Activated T-cell treated with anti-CD3 and anti-CD28 coated beads, Interleukin-2, amount 50 U/mL, for 72 hours (primary cell): ENCODE measurements at places on chromosomes 1 and 21. TPM values are rescaled to one million over a fixed set of nuclear protein-coding genes. Genes with fewer than 3 reads are reported as not detected.
A peak's percentile ranks its signal among the peaks of the same experiment; 100 is the strongest.

DNA sequence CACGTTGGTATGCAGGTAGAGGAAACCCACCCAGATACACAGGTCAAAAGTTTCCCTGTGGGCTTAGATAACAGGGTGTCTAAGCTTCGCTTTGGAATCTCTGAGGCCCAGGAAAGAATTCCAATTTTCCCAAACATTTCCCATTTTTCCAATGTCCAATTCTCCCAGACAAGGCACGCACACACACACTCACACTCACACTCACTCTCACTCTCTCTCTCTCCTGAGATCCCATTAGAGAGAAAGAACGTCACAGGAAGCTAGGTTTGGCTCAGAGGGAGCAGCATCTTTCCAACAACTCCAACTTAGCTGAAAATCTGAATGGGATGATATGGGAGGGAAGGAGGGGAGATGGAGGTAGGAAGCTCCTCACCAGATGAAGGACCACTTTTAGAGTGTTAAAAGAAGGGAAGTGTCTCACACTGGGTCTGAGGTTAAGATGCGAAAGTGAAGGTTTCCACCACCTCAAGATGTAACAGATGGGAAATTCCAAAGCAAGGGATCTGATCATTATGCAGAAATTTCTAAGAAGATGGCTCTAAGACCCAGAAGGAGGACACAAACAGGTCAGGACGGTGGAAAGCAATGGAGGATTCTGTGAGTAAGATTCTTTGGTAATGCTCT is 63.5 kb downstream of the GNG12 start:
- no peak for DNase-seq
- H3K27ac ChIP-seq, result no peak overlapping the region
- H3K27me3 ChIP-seq, result peaks cover 34% of the 10 kb centered on the region
- no peaks in the 10 kb centered on the region for H3K36me3 ChIP-seq
- peaks cover 26% of the 10 kb centered on the region for H3K4me1 ChIP-seq

Gene S100A9
- not detected for total RNA-seq

Gene ZNF697
- total RNA-seq, result 0.32 TPM

Gene CLEC20A
- not detected for total RNA-seq

DNA sequence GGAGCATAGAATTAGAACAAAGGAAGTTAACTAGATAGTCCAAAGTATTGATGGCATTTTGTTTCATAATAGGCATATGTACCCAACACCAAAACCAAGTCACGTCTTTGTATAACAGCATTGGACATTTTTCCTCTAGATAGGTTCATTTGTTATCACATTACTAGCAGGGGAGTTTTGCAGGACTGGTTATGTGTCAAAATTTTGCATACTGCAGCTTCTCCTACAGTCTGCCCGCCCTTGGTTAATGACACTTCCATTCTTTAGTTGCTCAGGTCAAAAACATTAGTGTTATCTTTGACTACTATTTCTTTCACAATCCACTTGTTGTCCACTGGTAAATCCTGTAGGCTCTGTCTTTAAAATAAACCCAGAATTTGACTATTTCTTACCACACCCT is 8.9 kb downstream of the CAPZA1 start:
- peaks cover 18% of the 10 kb centered on the region for H3K36me3 ChIP-seq
- H3K4me3 ChIP-seq, result no peak overlapping the region
- peaks cover 89% of the 10 kb centered on the region for H3K4me1 ChIP-seq
- no peak for DNase-seq
- no peaks in the 10 kb centered on the region for H3K27me3 ChIP-seq

- peaks cover 11% of the 10 kb centered on the region for H3K36me3 ChIP-seq
- H3K4me1 ChIP-seq, result peaks cover 4% of the 10 kb centered on the region
- no peak for DNase-seq
- no peak overlapping the region for H3K4me3 ChIP-seq
- H3K27me3 ChIP-seq, result no peaks in the 10 kb centered on the region
- H3K27ac ChIP-seq, result no peak overlapping the region
Measured at GRCh38 chr1:227939791-227940771, 7.7 kb downstream of the WNT9A start.

DNA sequence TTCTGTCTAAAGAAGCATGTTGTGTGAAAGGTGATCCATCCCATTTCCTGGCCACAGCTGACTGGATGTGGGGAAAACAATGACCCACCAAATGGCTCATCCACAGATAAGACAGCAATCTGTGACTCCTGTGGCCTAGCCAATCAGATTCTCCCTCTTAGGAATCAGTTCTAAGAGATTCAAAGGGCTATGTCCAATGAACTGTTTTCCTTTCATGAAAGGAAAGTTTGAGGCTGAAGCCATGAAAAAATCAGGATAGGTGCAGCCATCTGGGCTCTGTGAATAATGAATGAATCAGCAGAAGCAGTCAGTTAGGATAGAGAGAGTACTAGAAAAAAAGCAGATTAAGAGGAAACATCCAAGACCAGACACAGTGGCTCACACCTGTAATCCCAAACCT is 164.7 kb downstream of the NRIP1 start:
- peaks cover 22% of the 10 kb centered on the region for H3K4me1 ChIP-seq
- no peak for DNase-seq
- H3K4me3 ChIP-seq, result peak overlapping the region; percentile 26
- H3K27me3 ChIP-seq, result no peaks in the 10 kb centered on the region
- no peaks in the 10 kb centered on the region for H3K36me3 ChIP-seq
- peak overlapping the region; percentile 77 for H3K27ac ChIP-seq

Gene TCHH
- total RNA-seq, result 0.05 TPM

GRCh38 chr1:181033799-181034451 is at the start of gene MR1:
TSS of gene MR1 (plus strand) at chr1:181033983. CDS start at chr1:181034008, 25 bp downstream.
- peaks cover 10% of the 10 kb centered on the region for H3K36me3 ChIP-seq
- peaks cover 62% of the 10 kb centered on the region for H3K4me1 ChIP-seq
- H3K27me3 ChIP-seq, result no peaks in the 10 kb centered on the region
- peak within 1 kb of the TSS; percentile 100 for H3K4me3 ChIP-seq
- H3K27ac ChIP-seq, result peak within 1 kb of the TSS; percentile 100

GRCh38 chr1:5099558-5099957 is 445.1 kb downstream of the AJAP1 start:
- peaks cover 1% of the 10 kb centered on the region for H3K36me3 ChIP-seq
- H3K27ac ChIP-seq, result no peak overlapping the region
- DNase-seq, result no peak
- H3K4me1 ChIP-seq, result no peaks in the 10 kb centered on the region
- no peaks in the 10 kb centered on the region for H3K27me3 ChIP-seq

Gene ADAMTSL4
- total RNA-seq, result 0.86 TPM

GRCh38 chr1:60342569-60342968 is 269.0 kb upstream of the C1orf87 start:
- no peaks in the 10 kb centered on the region for H3K4me1 ChIP-seq
- no peak for DNase-seq
- no peak overlapping the region for H3K4me3 ChIP-seq
- H3K27me3 ChIP-seq, result no peaks in the 10 kb centered on the region
- no peaks in the 10 kb centered on the region for H3K36me3 ChIP-seq

Gene PITHD1
- 83.2 TPM for total RNA-seq

Gene PPIE
- 47.3 TPM for total RNA-seq

Gene TCHHL1
- not detected for total RNA-seq

- no peaks in the 10 kb centered on the region for H3K36me3 ChIP-seq
- no peak overlapping the region for H3K27ac ChIP-seq
- DNase-seq, result no peak
- peaks cover 6% of the 10 kb centered on the region for H3K4me1 ChIP-seq
- H3K4me3 ChIP-seq, result no peak overlapping the region
Measured at GRCh38 chr21:41504030-41504429, 3.9 kb downstream of the TMPRSS2 start.

- no peak overlapping the region for H3K4me3 ChIP-seq
- DNase-seq, result no peak
- no peak overlapping the region for H3K27ac ChIP-seq
Measured at GRCh38 chr1:225750875-225751824, 26.5 kb upstream of the SRP9 start.

Gene CDK18
- 3.3 TPM for total RNA-seq

GRCh38 chr1:51506537-51506936 is 12.5 kb downstream of the EPS15 start:
- peak overlapping the region; percentile 76 for H3K27ac ChIP-seq
- H3K27me3 ChIP-seq, result no peaks in the 10 kb centered on the region
- peak overlapping the region; percentile 9 for H3K4me3 ChIP-seq
- peaks cover 3% of the 10 kb centered on the region for H3K36me3 ChIP-seq
- peaks cover 56% of the 10 kb centered on the region for H3K4me1 ChIP-seq
- no peak for DNase-seq

GRCh38 chr1:32014199-32014947 is 705 bp downstream of the KHDRBS1 start:
- DNase-seq, result peak; percentile 45
- no peaks in the 10 kb centered on the region for H3K27me3 ChIP-seq
- H3K4me3 ChIP-seq, result peak overlapping the region; percentile 96
- H3K4me1 ChIP-seq, result peaks cover 48% of the 10 kb centered on the region
- H3K36me3 ChIP-seq, result peaks cover 13% of the 10 kb centered on the region

Gene REG4
- total RNA-seq, result 5.8 TPM

DNA sequence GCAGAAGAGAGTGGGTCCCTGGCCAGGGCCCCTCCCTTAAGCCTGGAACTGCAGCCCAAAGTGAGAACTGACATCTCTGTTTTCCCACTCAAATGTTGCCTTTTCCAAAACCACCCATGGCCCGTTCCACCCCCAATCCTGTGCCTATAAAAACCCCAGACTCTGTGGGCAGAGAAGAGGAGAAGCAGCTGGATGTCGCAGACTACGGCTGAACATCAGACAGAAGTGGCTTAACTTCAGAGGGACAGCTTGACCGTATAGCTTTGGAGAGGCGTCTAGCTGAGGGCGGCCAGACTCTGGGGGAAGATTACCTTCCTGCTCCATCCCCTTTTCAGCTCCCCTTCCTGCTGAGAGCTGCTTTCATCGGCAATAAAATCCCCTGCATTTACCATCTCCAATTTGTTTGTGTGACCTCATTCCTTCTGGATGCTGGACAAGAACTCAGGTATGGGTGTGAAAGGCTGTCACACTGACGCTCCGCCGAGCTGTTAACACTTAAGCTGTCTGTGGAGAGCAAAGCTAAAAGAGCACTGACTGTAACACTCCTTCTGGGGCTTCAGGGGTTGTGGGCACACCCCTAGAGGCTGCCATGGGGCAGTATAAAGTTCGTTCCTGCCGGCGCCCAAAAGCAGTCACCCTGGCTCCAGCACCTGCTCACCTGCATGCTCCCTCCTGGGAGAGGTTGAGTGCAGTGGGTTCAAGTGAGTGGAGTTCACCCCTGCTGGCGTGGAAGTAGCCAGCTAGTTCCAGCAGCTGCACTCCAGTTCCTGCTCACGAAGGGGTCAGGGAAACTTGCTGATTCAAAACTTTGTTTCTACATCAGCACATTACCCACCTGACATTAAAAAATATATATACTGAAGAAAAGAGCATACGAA is 19.6 kb upstream of the ERO1B start:
- no peaks in the 10 kb centered on the region for H3K36me3 ChIP-seq
- no peak for DNase-seq

DNA sequence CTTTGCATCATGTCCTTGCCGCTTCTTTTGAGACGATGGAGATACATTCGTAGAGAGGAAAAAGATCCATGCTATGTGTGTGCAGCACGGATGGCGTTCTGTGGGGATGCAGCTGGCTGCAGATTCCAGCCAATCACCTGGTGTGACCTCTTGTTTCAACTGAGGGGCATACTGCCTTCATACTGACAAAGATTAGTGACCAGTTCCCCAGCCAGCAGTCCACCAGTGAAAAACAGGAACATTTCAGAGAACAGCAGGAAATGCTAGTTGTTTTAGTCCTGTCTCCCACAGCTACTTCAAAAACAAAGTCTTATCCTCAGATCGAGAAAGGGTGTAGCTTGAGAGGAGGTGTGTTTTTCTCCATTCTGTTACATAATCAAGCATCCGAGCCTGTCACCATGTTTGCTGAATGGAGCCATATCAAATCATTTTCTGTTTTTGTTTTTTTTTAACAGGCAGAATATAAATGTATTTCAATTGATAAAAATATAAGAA is 255.7 kb upstream of the FMN2 start:
- no peak overlapping the region for H3K27ac ChIP-seq
- no peaks in the 10 kb centered on the region for H3K36me3 ChIP-seq
- no peak for DNase-seq
- H3K27me3 ChIP-seq, result no peaks in the 10 kb centered on the region
- no peak overlapping the region for H3K4me3 ChIP-seq

- H3K27me3 ChIP-seq, result no peaks in the 10 kb centered on the region
- no peak for DNase-seq
Measured at GRCh38 chr1:24513706-24514105, 11.1 kb downstream of the RCAN3 start.

DNA sequence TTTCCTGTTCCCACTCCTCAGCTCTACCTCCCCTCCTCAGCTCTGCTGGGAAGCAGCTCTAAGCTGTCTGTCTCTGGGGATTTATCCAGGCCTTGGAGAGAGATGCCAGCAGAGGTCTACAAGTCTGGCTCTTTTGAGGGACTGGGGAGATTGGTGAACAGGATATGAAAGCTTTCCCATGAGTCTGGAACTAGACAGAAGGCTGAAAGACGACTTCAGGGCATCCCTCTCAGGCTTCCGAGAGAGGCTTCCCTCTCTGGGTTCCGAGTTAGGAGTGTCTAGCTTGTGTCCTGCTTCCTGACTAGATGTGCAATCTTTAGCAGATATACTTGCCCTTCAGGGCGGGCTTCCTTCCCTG is 733 bp downstream of the TMEM35B start:
- no peak for DNase-seq
- H3K4me3 ChIP-seq, result peak overlapping the region; percentile 94
- no peaks in the 10 kb centered on the region for H3K27me3 ChIP-seq
- H3K27ac ChIP-seq, result peak overlapping the region; percentile 98
- H3K4me1 ChIP-seq, result peaks cover 49% of the 10 kb centered on the region
- H3K36me3 ChIP-seq, result peaks cover 5% of the 10 kb centered on the region

DNA sequence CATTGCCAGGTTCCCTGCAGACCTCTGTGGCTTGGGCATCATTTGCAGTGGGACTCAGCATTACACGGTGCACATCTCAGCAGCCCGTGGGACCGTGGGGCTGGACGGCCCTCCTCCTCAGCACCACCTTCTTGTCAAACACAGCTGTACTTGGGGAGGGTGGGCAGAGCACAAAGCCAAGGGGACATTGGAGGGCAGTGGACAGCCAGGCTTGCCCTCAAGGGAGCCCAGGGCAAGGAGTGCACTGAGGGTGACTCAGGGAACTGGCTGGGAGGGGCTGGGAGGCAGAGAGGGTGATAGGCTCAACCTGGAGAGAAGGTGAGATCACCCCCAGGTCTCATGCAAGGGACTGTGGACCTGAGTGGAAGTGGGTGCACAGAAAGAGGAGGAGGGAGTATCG is 3.4 kb downstream of the CAPN9 start:
- no peak overlapping the region for H3K4me3 ChIP-seq
- no peaks in the 10 kb centered on the region for H3K36me3 ChIP-seq
- H3K27me3 ChIP-seq, result no peaks in the 10 kb centered on the region
- no peak for DNase-seq
- H3K4me1 ChIP-seq, result peaks cover 14% of the 10 kb centered on the region

Gene C1QTNF12
- 8.1 TPM for total RNA-seq

DNA sequence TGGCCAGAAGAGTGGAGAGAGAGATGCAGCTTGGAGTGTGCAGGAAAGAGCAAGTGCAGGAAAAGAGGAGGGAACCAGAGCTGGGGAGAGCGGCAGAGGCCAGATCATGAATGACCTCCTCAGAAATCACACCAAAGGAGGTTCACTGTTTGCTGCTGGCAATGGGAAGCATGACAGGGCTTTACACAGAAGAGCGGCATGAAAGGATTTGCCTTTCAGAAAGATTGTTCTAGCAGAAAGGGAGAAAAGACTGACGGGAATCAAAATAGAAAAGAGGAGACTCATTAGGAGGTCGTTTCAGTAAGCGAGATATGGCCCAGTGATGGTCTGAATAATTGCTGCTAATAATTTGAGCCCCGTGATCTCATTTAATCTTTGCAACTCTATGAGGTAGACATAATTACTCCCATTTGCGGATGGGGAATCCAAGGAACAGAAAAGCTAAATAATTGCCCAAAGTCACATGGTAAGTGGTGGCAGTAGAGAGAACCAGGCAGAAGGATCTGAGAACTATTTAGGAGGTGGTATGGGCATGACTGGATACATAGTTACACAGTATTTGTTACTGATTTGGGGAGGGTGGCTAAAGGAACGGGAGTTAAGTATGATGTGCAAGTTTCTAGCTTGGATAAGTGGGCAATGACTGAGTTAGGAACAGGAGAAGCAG is 12.5 kb upstream of the HNRNPR start:
- H3K4me1 ChIP-seq, result peaks cover 6% of the 10 kb centered on the region
- peaks cover 26% of the 10 kb centered on the region for H3K36me3 ChIP-seq
- no peak overlapping the region for H3K27ac ChIP-seq
- no peak for DNase-seq
